CD4-positive, alpha-beta T cell treated with Interleukin-1 beta for 1 hour (primary cell): ENCODE measurements at places on chromosomes 7 and 10.
A peak's percentile ranks its signal among the peaks of the same experiment; 100 is the strongest.

GRCh38 chr10:63766745-63767137, 245.5 kb downstream of the REEP3 start:
- no peak for DNase-seq

- DNase-seq, result no peak
These were observed 209.6 kb upstream of the VWC2 start for GRCh38 chr7:49563693-49564378.

- DNase-seq, result no peak
These were observed 140.5 kb downstream of the MAD1L1 start for GRCh38 chr7:2092279-2092678.

GRCh38 chr10:21432266-21432665, 93.2 kb downstream of the SKIDA1 start:
- no peak for DNase-seq

GRCh38 chr10:14563359-14563940, 211.2 kb downstream of the FAM107B start:
- no peak for DNase-seq

DNA sequence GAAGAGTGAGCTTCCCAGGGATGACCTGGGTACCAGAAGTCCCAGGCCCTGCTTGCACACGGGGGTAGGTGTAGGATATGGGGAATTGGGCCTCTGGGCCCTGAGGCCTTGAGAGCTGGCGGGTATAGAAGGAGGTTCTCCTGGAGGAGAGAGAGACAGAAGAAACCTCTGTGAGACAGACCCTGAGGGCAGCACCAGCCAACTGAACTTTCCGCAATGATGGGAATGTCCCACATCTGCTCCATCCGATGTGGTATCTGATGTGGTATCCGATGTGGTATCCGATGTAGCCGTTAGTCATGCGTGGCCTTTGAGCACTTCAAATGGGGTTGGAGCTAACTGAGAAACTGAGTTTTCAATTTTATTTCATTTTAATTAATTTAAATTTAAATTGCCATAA, 30.6 kb upstream of the PLEKHA1 start:
- DNase-seq, result no peak

- DNase-seq, result no peak
These were observed 221.6 kb downstream of the TCF7L2 start for GRCh38 chr10:113171662-113172061.

- DNase-seq, result peak; percentile 24
These were observed 29.9 kb downstream of the ADRB1 start for GRCh38 chr10:114073395-114074186.

- DNase-seq, result no peak
These were observed 687.4 kb downstream of the PARD3 start for GRCh38 chr10:34127676-34128075.

DNA sequence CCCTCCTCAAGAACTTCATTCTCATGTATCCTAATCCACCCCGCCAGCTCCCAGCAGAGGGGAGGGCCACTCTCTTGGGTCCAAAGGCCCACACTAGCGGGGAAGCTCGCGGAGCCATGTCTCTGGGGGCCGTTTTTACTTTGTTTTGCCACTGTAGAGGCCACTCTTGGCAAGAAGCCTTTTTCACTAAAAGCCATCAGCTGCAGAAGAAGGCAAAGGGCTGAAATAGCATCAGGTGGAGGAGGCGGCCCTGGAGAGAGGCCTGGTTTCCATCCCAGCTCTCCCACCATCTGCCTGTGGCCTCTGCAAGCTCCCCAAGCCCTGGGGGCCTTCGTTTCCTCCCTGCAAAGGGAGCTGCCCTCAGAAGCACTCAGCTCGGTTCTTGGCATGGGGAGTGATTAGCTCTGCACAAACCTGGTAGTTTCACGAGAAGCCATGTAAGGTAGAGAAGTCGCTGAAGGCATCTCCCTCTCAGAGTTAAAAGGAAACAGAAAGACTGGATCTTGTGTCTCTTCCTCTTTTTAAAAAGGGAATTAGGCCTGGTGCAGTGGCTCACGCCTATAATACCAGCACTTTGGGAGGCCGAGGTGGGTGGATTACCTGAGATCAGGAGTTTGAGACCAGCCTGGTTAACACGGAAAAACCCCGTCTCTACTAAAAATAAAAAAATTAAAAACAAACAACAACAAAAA, 70.3 kb downstream of the PARP12 start:
- DNase-seq, result no peak

GRCh38 chr7:71361451-71362032, 229.6 kb downstream of the GALNT17 start:
- DNase-seq, result no peak

- DNase-seq, result peak; percentile 54
These were observed 1.3 kb downstream of the STK17A start for GRCh38 chr7:43584195-43584586.

DNA sequence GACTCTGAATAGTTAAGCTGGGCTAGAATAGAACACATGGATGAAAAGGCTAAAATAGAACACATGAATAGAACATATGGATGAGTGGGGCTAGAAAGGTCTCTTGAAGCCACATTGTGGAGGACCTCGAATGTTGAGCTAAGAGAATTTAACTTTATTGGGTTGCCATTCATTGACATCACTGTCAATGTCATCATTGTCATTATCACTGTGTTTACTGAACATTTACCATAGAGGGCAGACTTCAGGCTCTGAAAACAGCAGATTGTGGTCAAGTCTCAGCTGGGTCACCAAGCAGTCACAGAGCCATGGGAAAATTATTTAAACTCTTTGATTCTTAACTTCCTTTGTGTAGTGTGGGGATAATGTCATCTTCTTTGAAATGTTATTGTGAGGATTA, 80.4 kb downstream of the WDFY4 start:
- DNase-seq, result no peak

GRCh38 chr10:120946497-120946896, 95.3 kb downstream of the WDR11 start:
- no peak for DNase-seq

GRCh38 chr7:44698046-44698580, 50.5 kb upstream of the ZMIZ2 start:
- DNase-seq, result no peak

DNA sequence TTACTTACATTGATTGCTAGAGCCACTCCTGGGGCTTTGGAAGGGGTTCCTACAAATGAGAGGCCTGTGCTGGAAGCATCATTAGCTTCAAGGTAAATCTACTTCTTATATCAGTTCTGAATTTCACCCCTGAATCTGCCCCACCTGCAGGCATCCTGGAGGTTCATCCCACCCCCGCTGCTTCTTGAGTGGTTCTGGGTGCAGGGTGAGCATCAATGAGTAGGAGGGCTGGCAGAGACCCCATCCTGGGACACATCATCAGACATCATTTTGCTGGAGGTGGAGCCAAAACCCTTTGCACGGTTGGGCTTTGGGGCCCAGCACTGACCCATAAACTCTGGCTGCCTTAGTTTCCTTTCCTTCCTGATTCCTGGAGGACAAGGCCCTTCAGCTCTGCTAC, 143.7 kb downstream of the PTPN20 start:
- DNase-seq, result no peak

- no peak for DNase-seq
These were observed 401.9 kb downstream of the THSD7A start for GRCh38 chr7:11430112-11430511.

GRCh38 chr10:99844433-99844955, 62.1 kb downstream of the ABCC2 start:
- DNase-seq, result no peak

DNA sequence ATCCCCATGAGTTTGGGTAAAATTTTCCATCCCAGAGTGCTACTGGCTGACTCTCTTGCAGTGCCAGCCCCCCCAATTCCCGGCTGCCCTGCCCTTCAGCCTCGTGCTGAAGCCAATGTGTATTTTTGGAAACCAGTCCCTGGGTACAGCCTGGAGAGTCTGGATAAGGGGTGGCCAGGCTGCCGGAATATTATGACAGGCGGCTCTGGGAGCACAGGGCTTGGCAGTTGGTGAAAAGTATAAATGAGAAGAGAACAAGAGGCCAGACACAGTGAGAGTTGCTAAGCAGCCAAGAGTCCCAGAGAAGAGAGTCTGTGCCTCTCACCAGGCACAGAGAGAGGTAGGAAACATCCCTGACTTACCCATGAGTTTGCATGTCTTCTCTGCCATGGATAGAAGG, 53.6 kb downstream of the TMEM130 start:
- DNase-seq, result no peak

DNA sequence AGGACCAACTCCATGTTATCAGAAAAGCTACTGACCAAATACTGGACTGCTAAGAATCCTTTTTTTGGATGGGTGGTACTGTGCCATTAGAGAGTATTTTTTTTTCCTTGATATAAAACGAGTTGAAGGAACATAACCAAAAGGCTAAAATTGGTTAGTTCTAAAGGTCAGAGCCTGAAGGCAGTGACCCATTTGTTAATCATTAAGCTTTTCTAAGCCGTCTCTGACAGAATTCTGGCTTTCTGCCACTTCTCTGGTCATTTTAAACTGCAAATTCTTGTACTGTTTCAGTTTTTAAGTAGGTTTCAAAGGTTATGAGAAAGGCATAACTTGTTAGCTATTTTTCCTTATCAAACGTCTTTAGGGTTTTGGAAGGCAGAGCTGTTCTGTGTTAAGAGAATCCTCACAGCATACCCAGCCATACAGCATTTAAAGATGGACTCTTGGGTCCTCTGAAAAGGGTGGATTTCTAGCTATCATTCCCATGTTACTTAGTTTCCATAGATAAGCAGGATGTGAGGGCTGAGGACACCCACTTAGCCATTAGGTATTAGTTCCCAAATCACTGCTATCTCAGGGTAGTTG, 196.8 kb downstream of the RNLS start:
- DNase-seq, result no peak

GRCh38 chr7:16494551-16494950, 29.0 kb upstream of the SOSTDC1 start:
- no peak for DNase-seq

GRCh38 chr10:44015702-44016500, 367.2 kb upstream of the ZNF32 start:
- DNase-seq, result no peak
